ENCODE measurements at places on chromosomes 4 and X.

GRCh38 chr4:152310257-152310656 is 225.6 kb downstream of the FBXW7 start:
- no peak for DNase-seq

GRCh38 chr4:54696649-54697048 is 38.9 kb downstream of the KIT start:
- no peak for DNase-seq

GRCh38 chrX:104118765-104119164 is 6.4 kb downstream of the ZCCHC18 start:
- DNase-seq = no peak

DNA sequence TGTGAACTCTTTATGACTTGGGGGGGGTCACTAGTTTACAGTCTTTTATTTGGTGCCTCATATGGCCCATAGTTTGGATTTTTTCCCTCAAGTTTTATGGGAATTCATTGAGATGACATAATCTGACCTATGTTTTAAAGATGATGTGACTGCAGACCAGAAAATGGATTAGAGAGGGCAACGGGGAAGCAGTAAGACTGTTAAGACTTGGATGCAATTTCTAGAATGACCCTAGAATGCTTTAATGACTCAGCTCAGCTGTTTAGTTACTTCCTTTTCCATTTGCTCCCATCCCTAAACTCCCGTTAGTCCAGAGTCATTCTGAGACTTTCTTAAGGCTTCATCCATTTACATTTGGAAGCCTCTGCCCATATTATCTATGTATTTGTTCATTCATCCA is 59.9 kb upstream of the PDGFRA start:
- DNase-seq = no peak

DNA sequence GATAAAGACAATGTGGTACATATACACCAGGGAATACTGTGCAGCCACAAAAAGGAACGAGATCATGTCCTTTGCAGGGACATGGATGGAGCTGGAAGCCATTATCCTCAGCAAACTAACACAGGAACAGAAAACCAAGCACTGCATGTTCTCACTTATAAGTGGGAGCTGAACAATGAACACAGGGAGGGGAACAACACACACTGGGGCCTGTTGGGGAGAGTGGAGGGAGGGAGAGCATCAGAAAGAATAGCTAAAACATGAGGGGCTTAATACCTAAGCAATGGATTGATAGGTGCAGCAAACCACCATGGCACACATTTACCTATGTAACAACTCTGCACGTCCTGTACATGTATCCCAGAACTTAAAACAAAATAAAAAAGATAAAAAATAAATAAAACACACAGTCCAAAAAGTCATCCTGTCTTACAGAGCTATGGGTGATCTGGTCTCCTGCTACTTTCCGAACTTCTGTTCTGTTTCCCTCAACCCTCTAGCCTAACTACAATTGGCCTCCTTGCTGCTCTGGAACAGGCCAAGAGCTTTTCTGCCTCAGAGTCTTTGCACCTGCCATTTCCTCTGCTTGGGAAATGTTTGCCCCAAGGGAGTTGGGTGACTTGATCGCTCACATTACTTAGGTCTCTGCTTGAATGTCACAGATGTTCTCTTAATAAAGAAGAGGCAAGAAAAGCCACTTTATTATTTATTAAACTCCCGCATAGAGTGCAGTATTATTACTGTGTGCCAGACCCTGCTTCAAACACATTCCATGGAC is 1.1 kb upstream of the CD38 start:
- DNase-seq = no peak

GRCh38 chr4:54754394-54754793 is 96.6 kb downstream of the KIT start:
- DNase-seq = no peak

GRCh38 chr4:157076578-157076947 is 613 bp downstream of the GLRB start:
- DNase-seq = no peak

DNA sequence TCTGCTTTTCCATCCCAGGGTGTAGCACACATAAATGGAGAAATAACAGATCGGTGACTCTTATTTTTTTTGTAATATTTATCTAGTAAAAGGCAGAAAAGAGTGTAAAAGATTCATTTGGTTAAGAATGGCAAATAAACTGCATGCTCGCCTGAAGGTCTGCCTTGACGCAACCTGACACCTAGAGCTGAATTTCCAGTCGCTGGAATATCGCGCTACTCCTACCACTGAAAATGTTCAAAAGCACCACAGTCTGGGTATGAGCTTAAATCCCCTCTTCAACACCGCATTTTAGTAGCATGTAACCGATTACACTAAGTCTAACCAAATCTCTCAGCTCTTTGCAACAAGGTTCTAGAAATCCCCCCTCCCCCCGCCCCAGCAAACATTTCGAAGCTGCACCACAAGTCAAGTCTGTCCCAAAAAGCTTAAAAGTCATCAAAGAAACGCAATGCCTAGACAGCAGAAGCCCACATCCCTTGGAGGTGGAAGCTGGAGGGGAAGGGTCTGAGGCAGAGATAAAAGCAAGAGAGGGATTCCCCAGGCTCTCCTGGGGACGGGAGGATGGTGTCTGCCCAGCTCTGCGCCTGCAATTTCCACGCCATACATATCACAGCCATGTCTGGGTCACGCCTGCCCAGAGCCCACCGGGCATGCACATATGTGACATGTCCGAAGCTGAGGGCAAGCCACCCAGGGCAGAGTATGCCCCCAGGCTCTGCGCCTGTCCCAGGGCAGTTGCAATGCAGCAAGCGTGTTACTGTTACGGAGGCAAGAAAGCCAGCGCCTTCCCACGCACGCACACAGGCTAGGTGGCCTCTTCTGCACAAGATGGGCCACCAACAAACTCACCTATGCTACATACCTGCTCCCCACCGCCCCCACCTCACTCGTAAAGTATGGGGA is 1.4 kb downstream of the FGF13 start:
- DNase-seq = no peak

GRCh38 chr4:123418351-123418931 is 21.8 kb downstream of the SPRY1 start:
- DNase-seq = no peak

DNA sequence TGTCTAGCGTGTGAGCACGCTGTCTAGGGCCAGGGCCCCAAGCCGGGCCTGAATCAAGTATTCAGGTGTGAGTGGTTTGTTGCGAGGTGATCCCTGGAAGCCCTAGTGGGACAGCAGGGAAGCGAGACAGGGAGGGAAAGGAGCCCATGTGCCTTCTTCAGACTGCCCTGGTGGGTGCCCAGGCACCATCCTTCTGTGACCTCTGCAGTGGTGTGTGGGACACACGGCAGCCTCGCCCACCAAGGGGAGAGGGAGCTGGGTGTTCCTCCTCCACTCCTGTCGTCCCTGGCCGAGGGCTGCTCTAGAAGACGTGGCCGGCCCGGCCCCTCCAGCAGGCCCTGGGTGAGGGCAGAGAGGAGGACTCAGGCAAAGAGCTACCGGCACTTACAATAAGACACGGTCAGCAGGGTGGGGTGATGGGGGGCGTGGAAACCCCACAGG is 47.4 kb downstream of the HTRA3 start:
- DNase-seq = no peak

Data from stimulated activated CD4-positive, alpha-beta T cell treated with anti-CD3 and anti-CD28 coated beads, Interleukin-4, amount 100 ng/mL, for 48 hours (primary cell).